Naive thymus-derived CD8-positive, alpha-beta T cell (primary cell): ENCODE measurements at places on chromosomes 6 and 20. TPM values are rescaled to one million over a fixed set of nuclear protein-coding genes. Genes with fewer than 3 reads are reported as not detected.

RBM38 gene
- 121 TPM for total RNA-seq

PLA2G7 gene
- 2.1 TPM for total RNA-seq

EEF1A2 gene
- total RNA-seq, result 0.18 TPM

DNAH8 gene
- total RNA-seq, result not detected

BEND6 gene
- total RNA-seq, result not detected

- no peak for DNase-seq
- H3K36me3 ChIP-seq, result peaks cover 4% of the 10 kb centered on the region
- H3K27me3 ChIP-seq, result no peaks in the 10 kb centered on the region
- H3K4me1 ChIP-seq, result peaks cover 43% of the 10 kb centered on the region
- peak overlapping the region; percentile 76 for H3K4me3 ChIP-seq
- H3K27ac ChIP-seq, result peak overlapping the region; percentile 95
Observed at GRCh38 chr6:125791151-125791819, 525 bp downstream of the NCOA7 start.

DNA sequence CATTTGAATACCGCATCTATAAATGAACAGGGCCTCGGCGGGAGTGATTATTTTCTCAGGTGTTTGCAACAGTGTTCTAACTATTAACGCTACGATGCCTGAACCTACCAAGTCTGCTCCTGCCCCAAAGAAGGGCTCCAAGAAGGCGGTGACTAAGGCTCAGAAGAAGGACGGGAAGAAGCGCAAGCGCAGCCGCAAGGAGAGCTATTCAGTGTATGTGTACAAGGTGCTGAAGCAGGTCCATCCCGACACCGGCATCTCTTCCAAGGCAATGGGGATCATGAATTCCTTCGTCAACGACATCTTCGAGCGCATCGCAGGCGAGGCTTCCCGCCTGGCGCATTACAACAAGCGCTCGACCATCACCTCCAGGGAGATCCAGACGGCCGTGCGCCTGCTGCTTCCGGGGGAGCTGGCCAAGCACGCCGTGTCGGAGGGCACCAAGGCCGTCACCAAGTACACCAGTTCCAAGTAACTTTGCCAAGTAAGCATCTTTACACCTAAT, 70.9 kb downstream of the HFE start:
- peaks cover 41% of the 10 kb centered on the region for H3K4me1 ChIP-seq
- peak; percentile 87 for DNase-seq
- H3K27me3 ChIP-seq, result no peaks in the 10 kb centered on the region
- H3K27ac ChIP-seq, result peak overlapping the region; percentile 98
- no peaks in the 10 kb centered on the region for H3K36me3 ChIP-seq

DNA sequence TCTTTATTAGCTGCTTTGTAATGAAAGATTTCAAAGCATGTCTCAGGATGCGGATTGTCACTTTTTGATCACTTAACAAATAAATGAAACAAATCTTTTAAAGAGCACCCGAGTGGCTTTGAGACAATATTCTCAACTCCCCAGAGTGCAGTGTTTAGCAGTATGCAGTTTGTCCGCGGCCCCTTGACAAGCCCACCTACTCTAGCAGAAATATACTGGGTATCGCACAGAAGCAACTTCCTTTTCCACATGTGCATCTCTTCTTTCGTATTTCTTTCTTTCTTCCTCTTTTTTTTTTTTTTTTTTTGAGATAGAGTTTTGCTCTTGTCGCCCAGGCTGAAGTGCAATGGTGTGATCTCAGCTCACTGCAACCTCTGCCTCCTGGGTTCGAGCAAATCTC, 84.5 kb upstream of the FAM184A start:
- H3K36me3 ChIP-seq, result no peaks in the 10 kb centered on the region
- peaks cover 7% of the 10 kb centered on the region for H3K27me3 ChIP-seq
- H3K4me1 ChIP-seq, result no peaks in the 10 kb centered on the region
- no peak for DNase-seq
- H3K27ac ChIP-seq, result no peak overlapping the region
- H3K4me3 ChIP-seq, result no peak overlapping the region

- no peak overlapping the region for H3K4me3 ChIP-seq
- no peak for DNase-seq
- H3K36me3 ChIP-seq, result no peaks in the 10 kb centered on the region
- H3K4me1 ChIP-seq, result no peaks in the 10 kb centered on the region
- H3K27me3 ChIP-seq, result no peaks in the 10 kb centered on the region
Observed at GRCh38 chr20:48949304-48950170, 28.0 kb downstream of the ARFGEF2 start.

GRCh38 chr20:35004051-35004725, 48.5 kb downstream of the MYH7B start:
- no peaks in the 10 kb centered on the region for H3K36me3 ChIP-seq
- no peak overlapping the region for H3K27ac ChIP-seq
- H3K4me1 ChIP-seq, result no peaks in the 10 kb centered on the region
- H3K4me3 ChIP-seq, result no peak overlapping the region
- DNase-seq, result no peak
- H3K27me3 ChIP-seq, result no peaks in the 10 kb centered on the region

GRCh38 chr6:96420294-96420693, 101.3 kb upstream of the UFL1 start:
- no peak overlapping the region for H3K27ac ChIP-seq
- H3K4me1 ChIP-seq, result no peaks in the 10 kb centered on the region
- peaks cover 5% of the 10 kb centered on the region for H3K36me3 ChIP-seq
- H3K4me3 ChIP-seq, result no peak overlapping the region
- DNase-seq, result no peak

GRCh38 chr6:93105017-93105416, 314.3 kb downstream of the EPHA7 start:
- H3K27me3 ChIP-seq, result no peaks in the 10 kb centered on the region
- no peak overlapping the region for H3K27ac ChIP-seq
- no peaks in the 10 kb centered on the region for H3K36me3 ChIP-seq
- no peak for DNase-seq

GRCh38 chr20:32650401-32650944, 23.3 kb downstream of the C20orf203 start:
- H3K4me3 ChIP-seq, result no peak overlapping the region
- no peaks in the 10 kb centered on the region for H3K27me3 ChIP-seq
- no peak for DNase-seq
- H3K36me3 ChIP-seq, result no peaks in the 10 kb centered on the region
- peaks cover 15% of the 10 kb centered on the region for H3K4me1 ChIP-seq

DNA sequence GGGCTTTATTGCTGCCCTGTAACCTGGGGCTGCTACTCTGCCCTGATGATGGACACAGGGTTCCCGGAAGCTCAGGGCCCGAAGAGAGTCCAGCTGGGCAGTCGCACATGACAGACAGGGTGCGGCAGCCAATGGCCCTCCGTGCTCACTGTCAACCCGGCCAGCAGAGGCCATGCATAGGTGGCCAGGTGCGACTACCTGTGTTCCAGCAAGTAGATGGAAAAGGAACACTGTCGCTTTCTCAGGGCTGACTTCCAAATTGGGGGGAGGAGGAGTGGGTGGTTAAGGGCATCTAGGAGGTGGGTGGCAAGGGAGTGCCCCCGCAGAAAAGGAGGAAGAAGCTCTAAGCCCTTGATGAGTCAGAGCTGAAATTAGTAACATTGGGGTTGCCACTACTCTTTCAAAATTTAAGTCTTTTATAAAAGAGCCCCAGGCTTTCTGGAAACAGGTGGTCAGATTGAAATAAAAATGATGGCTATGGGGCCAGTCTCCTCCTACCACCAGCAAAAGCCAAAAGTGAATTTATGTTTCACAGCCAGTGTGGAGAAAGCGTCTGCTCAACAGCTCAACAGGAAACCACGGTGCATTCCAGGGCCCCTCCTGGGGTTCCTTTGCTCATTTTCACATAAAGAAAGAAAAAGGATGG, 2.3 kb upstream of the RAMACL start:
- no peaks in the 10 kb centered on the region for H3K36me3 ChIP-seq
- H3K4me3 ChIP-seq, result no peak overlapping the region
- H3K4me1 ChIP-seq, result peaks cover 8% of the 10 kb centered on the region

DNA sequence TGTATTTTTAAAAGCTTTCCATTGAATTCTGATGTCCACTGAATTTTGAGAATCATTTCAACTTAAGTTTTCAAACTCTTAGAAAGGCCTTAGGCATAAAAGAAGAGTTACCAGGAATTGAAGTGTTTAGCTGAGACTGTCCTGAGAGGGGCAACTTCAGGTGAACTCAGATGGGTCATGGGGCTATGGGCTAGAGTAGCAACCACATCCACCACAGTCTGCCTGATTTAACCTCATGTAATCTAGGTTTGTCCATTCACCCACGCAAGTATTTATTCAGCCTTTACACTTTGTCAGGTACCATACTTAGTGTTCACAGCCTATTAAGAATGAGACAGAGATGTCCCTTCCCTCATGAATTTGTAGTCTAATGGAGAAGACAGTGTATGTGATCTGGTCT, 501.0 kb downstream of the KIF16B start:
- peaks cover 6% of the 10 kb centered on the region for H3K36me3 ChIP-seq
- H3K27ac ChIP-seq, result no peak overlapping the region
- no peak overlapping the region for H3K4me3 ChIP-seq

GRCh38 chr6:26327450-26328264, 37.3 kb upstream of the BTN3A2 start:
- no peaks in the 10 kb centered on the region for H3K27me3 ChIP-seq
- H3K27ac ChIP-seq, result peak overlapping the region; percentile 86
- peaks cover 58% of the 10 kb centered on the region for H3K4me1 ChIP-seq
- no peak for DNase-seq
- H3K36me3 ChIP-seq, result no peaks in the 10 kb centered on the region

DNA sequence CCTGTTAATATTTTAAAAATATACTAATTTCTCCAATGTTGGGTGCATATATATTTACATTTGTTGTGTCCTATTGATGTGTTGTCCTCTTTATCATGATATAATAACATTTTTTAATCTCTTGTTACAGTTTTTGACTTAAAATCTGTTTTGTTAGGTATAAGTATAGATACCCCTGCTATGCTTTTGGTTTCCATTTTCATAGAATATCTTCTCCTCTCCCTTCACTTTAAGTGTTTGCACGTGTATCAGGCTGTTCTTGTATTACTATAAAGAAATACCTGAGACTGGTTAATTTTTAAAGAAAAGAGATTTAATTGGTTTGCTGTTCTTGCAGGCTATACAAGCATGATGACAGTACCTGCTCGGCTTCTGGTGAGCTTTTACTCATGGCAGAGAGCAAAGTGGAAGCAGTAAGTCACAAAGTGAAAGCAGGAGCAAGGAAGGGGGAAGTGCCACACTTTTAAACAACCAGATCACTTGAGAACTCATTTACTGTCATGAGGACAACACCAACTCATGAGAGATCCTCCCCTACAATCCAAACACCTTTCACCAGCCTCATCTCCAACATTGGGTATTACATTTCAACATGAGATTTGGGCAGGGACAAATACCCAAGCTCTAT, 340.5 kb upstream of the SYNCRIP start:
- DNase-seq, result no peak
- H3K27me3 ChIP-seq, result no peaks in the 10 kb centered on the region

DNA sequence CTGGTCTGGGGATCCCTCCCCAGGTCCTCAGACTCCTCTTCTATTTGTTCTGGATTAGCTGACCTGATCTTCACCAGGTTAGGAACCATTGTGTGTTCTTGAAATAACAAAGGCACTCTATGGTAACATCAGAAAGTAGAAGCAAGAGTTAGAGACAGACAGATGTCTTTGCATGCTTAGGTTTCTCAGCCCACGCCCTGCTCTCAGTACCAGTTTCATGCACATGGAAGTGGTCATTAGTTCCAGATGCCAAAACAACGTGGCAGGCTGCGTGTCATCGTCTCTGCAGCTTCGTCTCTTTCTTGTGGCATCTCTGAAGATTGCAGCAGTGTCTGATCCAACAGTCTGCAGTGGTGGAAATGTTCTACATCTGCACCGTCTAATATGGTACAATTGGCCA, 89.4 kb downstream of the PACRG start:
- H3K27ac ChIP-seq, result no peak overlapping the region
- H3K27me3 ChIP-seq, result no peaks in the 10 kb centered on the region
- no peak overlapping the region for H3K4me3 ChIP-seq
- no peaks in the 10 kb centered on the region for H3K4me1 ChIP-seq
- no peaks in the 10 kb centered on the region for H3K36me3 ChIP-seq

DNA sequence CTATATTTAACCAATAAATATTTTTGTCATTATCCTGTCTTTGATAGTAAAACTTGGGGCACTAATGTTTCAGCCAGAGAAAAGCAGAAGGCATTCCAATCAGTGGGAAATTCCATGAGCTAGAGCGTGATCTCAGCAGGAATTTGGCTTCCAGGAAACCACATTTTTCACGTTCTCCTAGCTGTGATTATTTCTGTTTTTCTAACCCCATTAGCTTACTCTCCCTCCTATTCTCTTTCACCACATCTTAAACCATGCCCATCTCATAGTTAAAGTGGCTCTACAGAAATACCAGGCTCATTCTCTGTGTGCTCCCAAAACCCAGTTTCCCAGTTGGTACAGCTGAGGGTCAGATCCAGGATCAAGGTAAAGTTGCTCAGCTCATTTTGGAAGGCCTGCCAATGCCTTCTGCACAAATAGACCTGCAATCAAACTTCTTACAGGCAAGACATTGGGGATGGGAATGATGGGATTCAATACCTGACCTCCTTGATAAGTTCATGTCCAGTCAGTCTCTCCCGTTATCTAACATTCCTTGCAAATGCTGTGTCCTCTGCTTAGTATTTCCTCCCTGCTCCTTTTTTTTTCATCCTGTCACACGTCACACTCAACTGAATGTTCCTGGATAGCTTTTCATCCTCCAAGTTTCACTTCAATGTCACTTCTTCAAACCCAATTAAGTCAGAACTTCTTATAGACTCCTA, 33.1 kb upstream of the TMEM30A start:
- H3K27me3 ChIP-seq, result peaks cover 42% of the 10 kb centered on the region
- H3K4me1 ChIP-seq, result no peaks in the 10 kb centered on the region
- DNase-seq, result no peak
